NCI-H2081 treated with DMSO at 0.1 percent for 48 hours (cell line): ENCODE measurements at places on chromosomes 2 and 18.

DNA sequence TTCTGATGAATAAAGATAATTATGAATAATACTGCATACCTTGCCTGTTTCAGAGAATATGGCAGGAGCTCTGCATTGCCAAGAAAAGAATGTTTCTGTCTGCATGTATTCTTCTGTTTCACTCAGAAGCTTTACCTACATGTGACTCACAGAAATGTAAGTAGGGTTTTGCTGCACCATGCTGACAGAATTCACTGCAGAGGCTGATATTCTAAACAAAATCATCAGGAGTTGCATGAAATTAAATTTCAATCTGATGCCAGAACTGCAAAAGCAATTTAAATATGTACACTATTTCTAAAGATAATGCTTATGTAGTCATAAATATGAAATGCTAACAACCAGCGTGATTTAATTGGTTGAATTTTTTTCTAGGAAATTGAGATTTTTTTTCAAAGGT is 332.8 kb upstream of the FSHR start:
- DNase-seq = no peak

DNA sequence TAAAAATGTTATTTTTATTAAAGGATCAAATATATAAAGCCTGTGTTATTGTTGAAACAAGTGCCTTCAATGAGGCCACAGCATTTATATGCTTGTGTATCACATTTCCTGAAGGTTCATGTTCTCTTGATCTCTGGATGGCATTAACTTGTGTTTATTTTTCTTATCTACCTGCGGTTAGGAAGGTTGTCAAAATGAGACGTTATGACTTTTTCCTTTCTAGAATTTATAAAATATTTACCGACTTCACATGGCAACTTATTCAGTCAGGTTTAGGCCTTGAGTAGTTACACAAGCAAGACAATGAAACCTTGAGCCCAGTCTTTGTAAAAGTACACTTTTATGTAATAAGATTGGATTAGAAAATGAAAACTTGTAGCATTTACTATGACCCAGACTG is 196.4 kb upstream of the ACVR2A start:
- DNase-seq = no peak

DNA sequence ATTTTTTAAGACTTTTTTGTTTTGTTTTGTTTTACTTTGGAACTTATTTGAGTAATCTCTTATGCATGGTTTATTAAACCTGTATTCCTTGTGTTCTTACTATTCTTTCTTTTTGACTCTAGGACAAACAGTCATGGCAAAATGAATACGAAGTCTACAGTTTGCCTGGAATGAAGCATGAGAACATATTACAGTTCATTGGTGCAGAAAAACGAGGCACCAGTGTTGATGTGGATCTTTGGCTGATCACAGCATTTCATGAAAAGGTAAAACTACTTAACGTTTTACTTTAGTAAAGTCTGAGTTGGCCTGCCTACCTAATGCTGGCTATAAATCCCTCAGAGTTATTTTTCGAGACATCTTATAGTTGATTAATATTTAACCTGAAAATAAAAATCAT is 72.3 kb downstream of the ACVR2A start:
- no peak for DNase-seq

- DNase-seq = no peak
These were observed 27.4 kb upstream of the C2orf69 start for GRCh38 chr2:199883474-199884212.

DNA sequence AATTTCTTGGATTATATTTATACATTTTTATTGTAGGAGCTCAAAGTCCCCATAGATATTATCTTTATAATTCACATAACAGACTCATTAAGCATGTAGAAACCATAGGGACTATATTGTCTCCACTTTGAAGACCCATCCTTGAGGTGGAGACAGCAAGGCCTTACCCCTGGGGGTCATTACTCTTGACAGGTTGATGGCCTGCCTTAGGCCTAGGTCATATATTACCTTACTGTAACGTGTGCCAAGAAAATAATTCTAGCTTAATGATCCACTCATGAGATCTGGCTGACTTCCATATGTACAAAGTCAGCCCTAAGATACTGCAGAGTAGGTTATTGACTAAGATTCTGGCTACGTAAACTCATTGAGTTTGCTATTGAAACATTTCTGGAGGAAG is 65.4 kb upstream of the GLS start:
- no peak for DNase-seq

- DNase-seq = no peak
These were observed 759.7 kb upstream of the CDH7 start for GRCh38 chr18:64991102-64991501.

DNA sequence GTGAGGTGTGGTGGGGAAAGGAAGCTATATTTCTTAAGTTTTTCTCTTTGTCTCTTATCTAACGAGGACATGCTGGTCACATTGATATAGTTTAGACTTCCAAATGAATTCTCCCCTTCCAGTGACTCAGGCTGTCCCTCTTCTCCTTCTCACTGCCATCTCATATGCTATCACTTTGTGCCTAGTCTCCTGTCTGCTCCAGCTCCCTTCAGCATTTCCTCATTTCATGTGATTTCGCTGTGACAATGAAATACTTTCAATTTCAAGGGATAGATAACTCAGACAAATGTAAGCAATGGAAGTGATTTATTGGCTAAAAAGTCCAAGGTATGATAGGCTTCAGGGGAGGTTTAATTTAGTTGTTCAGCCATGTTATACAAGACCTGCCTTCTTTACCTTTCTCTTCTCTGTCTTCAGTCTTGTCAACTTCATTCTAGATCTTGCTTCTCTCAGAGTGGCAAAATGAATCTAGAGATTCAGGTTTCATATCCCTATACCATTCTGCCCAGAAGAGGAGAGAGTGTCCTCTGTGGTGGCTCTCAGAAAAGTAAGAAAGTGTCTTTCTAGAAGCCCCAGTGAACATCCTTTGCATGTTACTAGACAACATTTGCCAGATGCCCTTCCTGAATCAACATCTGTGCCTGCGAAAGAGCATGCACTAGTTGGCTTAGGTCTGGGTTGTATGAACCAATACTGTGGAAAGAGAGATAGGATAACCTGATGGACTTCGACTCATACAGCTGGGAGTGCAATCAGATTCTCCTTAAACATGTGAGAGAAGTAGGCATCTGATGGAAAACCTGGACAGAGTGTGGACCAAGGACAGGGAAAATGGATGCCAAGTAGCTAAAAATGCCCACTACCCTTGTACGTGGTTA is 29.9 kb upstream of the GPR155 start:
- DNase-seq = no peak

DNA sequence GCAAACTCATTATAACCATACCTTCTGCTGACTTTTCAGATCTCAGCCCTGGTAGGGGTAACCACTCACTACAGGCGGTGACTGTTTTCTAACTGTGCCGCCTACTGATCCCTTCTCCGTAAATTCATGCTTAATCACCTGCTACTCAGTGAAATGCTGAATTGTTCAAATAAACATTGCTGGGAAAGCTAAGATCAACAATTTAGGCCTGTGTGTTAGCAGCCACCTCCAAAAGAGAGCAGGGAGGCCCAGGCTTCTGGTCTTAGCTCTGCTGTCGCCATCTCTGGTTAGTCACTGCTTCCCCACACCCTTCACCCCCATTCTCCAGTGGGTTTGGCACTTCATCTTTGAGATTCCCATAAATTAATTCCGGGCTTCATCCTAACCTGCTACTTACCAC is 21.8 kb upstream of the NT5C1B start:
- DNase-seq = no peak
